ENCODE measurements at places on chromosomes 1 and 21. TPM values are rescaled to one million over a fixed set of nuclear protein-coding genes. Genes with fewer than 3 reads are reported as not detected.

The PGBD5 gene
- not detected for total RNA-seq

The TTC34 gene
- 0.58 TPM for total RNA-seq

The ZNF648 gene
- total RNA-seq: not detected

The AMY1C gene
- total RNA-seq: not detected

The DEGS1 gene
- total RNA-seq: 41.3 TPM

The SLAMF9 gene
- total RNA-seq: not detected

The IFI44L gene
- 38.5 TPM for total RNA-seq

The RHCE gene
- 0.32 TPM for total RNA-seq

The DLGAP3 gene
- total RNA-seq: 0.74 TPM

The CRABP2 gene
- total RNA-seq: 1.6 TPM

- peak; percentile 76 for DNase-seq
Measured at GRCh38 chr1:46477153-46477929, 12.3 kb upstream of the DMBX1 start.

DNA sequence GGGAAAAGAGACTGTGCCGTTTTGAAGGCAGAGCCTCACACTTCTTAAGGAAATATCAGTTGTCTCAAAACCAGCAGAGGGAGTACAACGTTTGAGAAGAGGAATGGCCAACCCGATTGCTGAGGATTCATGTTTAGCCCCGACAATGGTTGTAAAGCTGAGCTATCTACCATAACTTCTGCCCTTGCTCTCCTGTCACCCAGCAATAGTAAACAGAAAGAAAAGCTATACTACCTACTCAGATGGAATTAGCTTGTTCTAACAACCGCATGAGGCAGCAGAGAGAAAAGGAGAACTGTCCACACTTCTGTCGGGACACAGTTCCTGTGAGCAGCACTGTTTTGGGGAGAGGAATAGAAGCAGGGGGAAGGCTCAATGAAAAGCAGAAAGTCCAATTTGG is 91.2 kb downstream of the SLC45A1 start:
- no peak for DNase-seq

GRCh38 chr1:228429007-228429406 is 12.3 kb upstream of the TRIM17 start:
- DNase-seq: no peak

DNA sequence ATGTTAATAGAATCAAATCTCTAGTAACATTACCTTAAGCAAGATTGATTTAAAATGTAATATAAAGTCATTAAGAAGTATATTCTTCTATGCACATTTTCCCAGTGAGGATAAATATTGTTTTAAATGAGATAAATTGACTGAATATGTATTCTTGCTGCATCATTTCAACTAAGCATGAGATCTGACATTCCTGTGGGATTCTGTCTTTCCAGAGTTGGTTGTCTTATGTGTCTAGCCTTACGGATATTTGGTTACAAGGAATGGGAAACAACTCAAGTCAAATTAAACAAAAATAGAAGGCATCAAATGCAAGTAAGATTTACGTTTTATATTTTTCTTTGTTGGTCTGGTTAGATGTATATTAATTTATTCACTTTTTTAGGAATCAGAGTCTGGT is 287.5 kb downstream of the PTGER3 start:
- no peak for DNase-seq

DNA sequence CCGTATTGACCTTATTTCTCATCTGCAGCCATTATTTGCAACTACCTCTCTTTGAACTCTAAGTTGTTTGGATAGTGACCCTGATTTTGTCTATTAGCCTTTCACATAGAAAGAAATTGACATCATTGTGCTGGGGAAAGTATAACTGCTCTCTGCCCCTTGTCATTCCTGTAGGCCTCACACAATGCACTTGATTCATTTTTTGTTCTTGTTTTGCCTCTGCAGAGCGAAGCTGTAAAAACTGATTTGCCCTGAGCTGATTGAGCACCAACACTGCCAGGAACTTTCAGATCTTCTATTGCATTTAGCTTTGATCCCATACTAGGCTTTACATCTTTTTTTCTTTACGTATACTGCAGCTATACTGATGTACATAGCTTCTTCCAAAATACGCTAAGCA is 167.2 kb upstream of the PTBP2 start:
- DNase-seq: no peak

DNA sequence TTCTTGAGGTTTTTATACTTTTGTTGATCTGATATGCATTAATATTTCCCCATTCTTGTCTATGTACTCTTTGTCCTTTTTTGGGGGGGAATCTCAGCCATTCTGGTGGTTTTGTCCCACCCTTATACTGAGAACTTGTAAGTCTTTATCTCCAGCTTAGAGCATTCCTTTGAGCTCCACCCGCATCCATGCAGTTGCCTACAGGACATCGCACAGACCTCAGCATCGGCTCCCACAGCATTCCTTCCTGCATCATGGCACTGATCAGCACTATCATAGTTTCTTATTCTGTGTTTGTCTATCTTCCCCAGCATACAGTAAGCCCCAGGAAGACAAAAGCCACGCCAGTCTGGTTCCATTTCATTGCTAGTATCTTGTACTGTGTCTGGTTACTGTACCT is 33.0 kb downstream of the HHAT start:
- DNase-seq: no peak

GRCh38 chr1:48207536-48208075 is 14.9 kb upstream of the SLC5A9 start:
- DNase-seq: no peak

DNA sequence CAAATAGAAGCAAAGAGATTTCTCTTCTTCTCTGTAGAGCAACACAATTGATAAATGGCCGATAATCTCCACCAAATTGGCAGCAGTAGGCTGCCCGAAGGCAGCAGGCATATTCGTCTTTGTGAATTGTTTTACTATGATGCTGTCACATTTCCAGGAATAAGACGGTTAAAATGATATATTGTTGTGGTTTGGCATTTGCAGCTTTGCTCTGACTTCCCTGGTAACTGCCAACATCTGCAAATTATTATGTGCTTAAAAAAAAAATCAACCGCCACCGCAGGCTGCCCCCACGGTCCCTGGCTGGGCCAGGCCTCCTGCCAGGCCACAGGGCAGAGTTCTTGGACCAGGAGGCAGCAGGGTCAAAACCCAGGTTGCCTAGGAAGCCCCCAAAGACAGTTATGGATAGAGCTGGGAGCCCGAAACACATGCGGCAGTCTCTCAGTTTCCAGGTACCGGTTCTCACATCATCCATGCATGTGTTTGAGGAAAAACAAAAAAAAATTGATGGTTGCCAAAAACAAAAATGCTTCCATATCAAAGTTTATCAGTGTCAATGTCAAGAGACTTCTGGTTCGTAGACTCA is 179.3 kb downstream of the ETS2 start:
- peak; percentile 31 for DNase-seq

- no peak for DNase-seq
Measured at GRCh38 chr1:231940116-231940515, 313.5 kb downstream of the DISC1 start.

DNA sequence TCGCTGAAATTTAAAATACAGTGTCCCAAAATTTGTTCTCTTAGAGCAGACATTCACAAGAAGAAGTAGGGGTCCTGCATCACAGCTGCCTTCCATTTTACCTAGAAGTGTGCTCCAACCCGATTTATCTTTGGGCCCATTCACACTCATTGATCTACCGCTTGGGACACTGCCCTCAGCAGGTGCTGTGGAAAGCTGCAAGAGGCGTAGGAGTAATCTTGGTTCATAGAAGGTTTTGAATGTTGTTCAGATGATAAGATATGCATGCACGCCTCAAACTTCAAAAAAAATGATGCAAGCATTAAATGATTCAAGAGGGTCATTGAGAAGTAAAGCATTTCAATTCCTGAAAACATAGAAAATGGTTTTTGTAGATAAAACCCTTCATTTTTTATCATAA is 18.6 kb upstream of the C1orf105 start:
- no peak for DNase-seq

DNA sequence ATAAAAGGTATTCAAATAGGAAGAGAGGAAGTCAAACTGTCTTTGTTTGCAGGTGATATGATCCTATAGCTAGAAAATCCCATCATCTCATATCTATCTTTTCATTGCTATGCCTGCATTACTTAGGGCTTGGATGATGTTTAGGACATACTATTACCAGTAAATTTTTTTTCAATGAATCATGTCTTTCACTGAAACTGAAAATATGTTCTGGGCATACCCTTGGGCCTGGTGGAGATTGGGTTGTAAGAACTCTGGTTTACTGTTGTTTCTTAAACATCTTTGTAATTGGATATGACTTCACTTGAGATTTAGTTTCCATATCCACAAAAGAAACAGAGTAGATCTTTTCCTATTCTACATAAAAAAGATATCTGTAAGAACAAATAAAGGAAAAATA is 502.2 kb upstream of the PRMT6 start:
- DNase-seq: no peak

DNA sequence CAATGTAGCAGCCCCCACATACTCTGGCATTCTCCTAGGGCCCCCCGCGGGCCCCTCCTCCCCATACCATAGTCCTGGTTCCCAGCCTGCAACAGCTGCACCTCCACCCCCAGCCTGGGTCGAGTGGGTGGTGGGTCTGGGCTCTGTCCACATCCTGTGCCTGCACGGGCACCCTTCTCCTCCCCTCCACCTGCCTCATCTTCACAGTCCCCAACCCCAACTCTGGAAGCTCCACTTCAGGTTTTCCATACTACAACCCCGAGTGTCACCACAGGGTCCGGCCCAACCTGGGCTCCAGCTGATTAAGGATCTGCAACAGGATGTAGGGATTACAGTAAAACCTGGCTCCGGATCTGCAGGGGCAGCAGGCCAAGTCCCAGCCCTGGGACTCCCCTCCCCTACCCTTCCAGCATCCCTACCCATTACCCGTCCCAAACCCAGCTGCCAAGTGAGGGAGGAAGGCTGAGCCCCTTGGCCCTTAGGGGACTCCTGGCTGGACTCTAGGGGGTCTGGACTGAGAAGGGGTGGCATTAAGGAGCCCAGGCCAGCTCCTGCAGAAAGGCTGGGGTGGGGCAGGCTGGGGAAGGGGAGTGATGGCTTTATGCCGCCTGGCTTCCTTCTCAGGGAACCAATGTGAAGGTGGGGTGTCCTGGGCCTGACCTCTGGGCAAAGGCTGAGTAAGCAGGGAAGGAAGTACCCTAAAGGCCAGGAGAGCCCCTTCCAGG is 116.8 kb downstream of the CASZ1 start:
- DNase-seq: peak; percentile 18
